ENCODE measurements at places on chromosomes 2 and 18. TPM values are rescaled to one million over a fixed set of nuclear protein-coding genes. Genes with fewer than 3 reads are reported as not detected.

DNA sequence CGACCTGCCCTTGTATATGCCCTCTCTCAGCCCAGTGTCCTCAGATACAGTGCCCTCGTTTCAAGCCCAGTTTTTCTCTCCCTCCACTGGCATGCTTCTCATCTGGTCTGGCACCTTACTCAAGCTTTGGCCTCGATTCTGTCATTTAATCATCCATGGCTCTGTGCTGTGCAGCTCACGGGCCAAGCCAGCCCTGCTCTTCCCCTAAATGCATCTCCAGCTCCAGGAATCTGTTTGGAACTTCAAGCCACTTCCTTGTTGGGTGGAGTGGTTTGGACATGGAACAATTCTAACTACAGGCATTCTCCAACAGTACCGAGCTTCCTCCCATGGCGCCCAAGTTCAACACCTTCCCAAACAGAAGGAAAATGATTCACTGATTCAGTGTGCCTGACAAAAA, 76.7 kb upstream of the ZNF397 start:
- DNase-seq = no peak

GRCh38 chr18:35697869-35698268, 116.3 kb downstream of the GALNT1 start:
- DNase-seq = no peak

The MBP gene
- polyA plus RNA-seq = 119 TPM

The G6PC2 gene
- not detected for polyA plus RNA-seq

GRCh38 chr2:3174626-3175567, 202.7 kb downstream of the EIPR1 start:
- no peak for DNase-seq

GRCh38 chr18:78228974-78229373, 750.6 kb upstream of the SALL3 start:
- no peak for DNase-seq

The LYPD6B gene
- polyA plus RNA-seq = not detected

DNA sequence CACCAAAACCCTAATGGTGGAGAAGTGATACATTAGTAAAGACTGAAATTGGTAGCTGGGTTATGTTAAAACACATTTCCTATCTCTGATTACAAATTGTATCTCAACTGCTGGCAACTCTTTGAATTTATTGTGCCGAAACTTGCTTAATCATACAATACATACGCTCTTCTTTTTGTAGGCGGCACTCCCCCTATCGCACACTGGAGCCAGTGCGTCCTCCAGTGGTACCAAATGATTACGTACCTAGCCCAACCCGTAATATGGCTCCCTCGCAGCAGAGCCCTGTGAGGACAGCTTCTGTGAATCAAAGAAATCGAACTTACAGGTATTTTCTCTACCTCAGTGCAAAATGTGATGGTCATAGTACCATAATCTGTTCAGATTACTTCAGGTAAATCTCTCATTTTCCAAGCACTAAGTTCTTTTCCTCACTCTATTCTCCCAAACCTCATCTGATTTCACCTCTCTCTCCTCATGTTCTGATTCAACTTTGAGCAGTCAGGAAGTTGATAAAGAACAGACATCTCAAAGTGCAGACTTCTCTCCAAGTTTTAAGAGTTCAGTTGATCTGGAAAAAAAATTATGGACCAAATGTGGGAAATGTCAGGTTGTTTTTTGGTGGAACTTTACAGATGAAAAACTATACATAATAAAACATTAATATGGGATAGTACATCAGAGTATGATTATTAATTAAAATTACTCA, 66.5 kb downstream of the ABI2 start:
- DNase-seq = no peak

Data from CD4-positive, alpha-beta memory T cell (primary cell).